ENCODE measurements at places on chromosomes 7 and 10.
A peak's percentile ranks its signal among the peaks of the same experiment; 100 is the strongest.

GRCh38 chr7:97639036-97639435, 92.8 kb upstream of the TAC1 start:
- DNase-seq, result no peak

DNA sequence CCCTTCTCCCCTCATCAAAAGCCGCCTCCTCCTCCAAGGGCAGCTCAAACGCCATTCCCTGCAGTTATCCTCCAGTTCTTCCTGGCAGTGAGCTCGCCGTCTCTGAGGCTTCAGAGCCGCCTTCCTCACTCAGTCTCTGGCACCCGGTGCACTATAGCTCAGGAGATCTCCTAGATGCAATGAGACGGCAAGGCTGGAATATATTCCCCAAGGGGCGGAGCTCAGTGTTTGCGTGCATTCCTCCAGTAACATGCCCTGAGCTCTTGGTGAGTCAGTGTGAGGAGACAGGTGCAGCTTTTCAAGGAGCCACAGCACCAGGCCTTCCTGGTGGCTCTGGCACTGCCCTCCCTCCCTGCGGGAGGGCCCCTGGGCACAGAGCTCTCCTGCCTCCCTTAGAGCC, 512.6 kb upstream of the FOXK1 start:
- no peak for DNase-seq

GRCh38 chr10:70597856-70598815, 4.4 kb downstream of the PRF1 start:
- DNase-seq, result no peak

DNA sequence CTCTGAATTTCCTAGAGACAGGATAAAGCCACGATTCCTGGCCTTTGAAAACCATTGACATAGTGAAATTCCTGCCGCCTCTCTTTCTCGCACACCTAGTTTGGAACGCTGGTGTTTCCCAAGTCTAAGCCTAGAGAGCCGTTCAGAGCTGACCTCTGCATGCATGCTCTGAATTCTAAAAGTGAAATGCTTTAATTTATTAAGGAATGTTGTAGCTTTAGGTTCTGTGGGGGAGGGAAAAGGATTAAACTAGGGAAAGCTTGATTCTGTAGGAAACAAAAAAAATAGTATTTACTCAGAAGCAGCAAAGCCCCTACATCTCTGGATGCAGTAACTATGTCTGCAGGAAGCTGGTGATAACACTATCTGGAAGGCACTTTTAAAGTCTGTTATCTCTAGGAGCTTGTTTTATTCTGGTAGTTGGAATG, 27.3 kb downstream of the PFKP start:
- DNase-seq, result no peak

GRCh38 chr10:70051848-70052247, 798 bp upstream of the MACROH2A2 start:
- DNase-seq, result no peak

DNA sequence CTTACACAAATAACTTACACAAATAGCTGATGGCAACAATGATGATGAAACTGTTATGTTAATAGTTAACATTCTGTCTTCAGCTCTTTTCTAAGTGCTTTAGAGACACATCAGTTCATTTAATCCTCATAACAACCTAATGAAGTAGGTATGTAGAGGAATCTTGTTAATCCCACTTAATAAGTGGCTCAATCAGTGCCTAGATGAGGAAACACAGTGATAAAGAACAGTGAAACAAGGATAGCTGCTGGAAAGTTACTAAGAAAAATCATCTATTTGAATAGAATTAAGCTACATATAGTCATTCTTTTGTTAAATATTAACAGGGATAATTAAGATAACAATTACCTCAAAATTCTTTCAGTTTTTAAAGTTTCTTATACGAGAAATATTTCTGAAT, 487.6 kb downstream of the ARL4A start:
- no peak for DNase-seq

GRCh38 chr10:93565446-93565845, 1.0 kb upstream of the FFAR4 start:
- DNase-seq, result no peak

DNA sequence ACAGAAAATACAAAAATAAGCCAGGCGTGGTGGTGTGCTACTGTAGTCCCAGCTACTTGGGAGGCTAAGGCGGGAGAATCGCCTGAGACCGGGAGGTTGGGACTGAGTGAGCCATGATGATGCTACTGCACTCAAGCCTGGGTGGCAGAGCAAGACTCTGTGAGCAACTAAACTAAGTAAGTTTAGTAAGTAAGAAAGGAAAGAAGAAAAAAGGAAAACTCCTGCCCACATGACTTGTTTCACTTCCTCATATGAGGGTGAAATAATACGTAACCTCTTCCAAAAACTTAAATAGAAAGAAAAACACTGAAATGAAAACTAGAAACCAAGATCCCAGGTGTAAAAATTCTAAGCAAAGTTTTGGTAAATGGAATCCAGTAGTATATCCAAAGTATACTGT, 79.6 kb downstream of the LARP4B start:
- no peak for DNase-seq

GRCh38 chr10:75099952-75100763, 11.3 kb upstream of the SAMD8 start:
- DNase-seq, result peak; percentile 90

DNA sequence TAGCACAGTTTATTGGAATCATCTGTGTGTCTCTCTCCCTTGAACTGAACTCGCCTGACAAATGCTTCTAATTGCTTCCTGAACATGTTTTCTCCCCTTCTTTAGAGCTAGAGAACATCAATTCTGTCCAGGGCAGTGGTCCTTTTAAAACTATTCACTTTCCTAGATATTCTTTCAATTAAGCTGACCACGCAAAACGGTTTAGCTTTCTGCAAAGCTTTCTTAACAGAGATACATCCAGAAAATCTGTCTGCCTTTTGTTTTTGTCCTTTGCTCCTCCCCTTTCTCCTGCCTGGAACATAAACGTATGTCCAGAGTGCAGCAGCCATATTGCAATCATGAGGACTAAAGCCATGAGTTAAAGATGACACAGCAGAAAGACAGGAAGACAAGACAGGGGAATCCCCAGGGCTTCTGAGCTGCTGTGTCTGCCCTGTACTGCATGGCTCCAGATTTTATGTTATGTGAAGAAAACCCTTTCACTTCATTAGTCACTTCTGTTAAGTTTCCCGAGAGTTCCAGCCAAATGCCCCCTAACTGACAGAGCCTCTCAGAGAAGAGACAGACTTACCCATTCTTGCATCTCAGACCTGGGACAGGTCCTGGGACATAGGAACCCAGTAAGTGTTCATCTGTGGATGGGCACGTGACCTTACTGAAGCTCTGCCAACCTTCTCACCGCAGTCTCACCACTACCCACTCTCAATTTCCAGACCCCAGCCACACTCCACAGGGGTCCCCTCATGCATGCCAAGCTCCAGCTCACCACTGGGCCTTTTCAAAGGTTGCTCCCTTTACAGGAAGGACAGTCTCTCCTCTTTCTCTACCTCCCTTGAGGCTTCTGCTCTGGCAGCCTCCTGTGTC, 35.0 kb upstream of the CPXM2 start:
- DNase-seq, result no peak

DNA sequence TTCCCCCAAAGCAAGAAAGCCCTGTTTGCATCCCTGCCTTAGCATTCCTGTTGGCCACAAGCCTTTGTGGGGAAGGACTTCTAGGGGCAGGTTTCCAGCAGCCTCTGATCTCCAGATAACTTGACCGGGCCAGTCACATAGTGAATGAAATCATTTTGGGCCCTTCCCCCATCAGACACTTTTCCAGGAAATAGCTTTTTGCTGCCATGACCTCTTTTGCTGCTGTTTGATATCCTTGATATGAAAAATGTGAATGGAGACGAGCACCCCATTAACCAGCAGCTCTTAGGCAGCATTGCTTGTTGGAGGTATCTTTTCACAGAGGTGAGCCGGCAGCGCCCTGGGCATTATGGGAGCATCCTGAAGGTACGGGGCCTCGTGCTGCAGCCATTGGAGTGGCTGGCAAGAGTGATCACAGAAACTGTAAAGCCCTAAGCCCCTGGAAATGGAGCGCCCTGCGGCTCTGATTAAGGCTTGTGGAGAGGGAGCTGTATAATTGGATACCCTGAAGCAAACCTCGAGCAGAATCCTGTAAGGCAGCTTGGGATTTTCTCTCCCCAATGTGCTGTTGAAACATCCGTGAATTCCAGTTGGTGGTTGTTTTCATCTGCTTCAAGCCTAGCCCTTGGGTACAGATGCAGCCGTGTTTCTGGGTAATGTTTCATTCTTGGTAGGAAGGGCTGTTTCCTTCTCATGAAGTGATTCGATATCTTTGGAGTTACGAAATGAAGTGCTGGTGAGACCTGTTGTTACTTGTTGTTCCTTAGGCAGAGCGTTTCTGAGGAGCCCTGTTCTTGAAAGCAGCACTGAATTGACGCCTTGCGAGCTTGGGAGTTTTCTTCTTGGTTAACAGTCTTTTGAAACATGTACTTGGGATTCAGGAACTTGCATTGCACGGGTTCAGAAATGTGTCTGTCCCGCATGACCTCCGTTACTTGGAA, 179.0 kb downstream of the PTEN start:
- DNase-seq, result peak; percentile 30

DNA sequence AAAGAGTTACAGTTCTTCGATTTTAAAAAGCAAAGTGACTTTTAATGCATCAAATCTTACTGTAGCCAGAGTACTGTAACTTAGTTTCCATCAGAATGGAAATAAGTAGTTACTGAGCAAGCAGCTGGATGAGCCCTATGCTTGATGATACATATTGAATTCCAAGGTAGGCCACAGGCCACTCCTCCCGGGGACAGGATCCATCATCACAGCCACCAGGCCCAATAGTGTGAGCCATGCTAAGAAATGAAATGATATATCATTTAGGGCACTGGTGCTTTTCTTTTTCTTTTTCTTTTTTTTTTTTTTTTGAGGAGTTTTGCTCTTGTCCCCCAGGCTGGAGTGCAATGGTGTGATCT, 42.9 kb upstream of the TOMM7 start:
- DNase-seq, result no peak

DNA sequence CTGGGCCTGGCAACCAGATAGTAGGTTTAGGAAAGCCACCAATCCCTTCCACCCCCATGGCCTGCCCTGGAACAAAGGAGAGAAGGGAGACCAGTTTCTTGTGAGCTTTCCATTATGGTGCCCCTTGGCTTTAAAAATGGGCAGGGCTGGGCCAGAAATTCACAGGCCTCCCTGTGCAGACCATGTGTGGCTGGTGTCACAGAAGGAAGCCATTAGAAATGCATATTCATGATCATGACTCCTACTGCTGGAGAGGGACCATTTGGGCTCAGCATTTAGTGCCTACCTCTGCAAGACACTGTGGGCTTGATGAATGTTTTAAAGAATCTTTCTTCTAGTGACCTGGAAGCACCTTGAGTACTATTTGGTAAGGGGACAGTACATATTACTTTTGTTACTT, 108.3 kb downstream of the HECW1 start:
- DNase-seq, result no peak

DNA sequence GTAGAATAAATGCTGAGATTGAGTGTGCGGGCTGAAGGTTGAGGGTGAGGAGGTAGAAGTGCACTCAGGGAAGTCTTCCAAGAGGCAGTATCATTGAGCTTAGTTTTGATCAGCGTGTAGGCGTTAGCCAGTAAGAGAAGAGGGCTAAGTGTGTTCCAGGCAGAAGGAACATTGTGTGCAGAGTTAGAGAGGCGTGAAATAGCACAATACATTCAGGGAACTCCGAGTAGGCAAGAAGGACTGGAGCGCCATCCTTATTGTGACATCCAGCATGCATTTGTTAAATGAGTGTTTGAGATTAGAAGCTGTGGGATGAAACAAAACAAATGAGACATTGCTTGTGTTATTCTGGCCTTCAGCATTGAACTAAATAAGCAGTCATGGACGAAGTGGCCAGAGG, 140.9 kb upstream of the MKLN1 start:
- DNase-seq, result no peak

DNA sequence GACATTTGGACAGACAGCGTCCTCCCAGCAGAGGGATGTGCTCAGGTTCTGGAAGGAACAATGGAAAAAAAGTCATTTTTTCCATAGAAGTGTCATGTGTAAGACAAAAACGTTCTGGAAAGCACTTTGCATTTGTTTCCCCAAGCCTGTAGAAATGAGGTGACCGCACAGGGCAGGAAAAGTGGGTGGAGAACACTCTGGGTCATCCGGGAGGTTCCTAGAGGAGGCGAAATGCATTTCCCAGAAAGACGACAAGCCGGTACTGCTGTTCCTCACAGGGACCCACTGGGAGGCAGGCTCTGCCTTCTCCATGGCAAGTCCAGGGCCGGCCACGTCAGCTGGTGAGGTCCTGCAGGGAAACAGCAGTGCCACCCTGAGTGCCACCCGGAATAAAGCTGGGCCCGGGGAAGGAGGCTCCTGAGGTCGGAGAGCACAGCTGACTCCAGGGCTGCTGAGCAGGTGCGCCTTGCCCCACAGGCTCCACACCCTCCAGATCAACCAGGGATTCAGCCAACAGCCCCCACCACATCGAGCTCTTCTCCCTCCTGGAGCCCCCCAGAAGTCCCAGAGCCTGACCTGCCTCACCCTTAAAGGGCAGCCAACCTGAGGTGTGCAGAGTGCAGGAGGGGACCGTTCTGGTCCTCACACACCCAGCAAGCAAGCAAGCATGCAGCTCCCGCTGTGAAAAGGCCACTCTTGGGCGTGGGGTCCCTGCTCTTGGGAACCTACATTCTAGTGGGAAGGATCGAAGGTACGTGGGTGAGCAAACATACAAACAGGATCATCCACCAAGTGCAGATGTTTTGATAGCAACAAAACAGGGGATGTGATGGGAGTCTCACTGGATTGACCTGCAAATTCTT, 28.8 kb upstream of the INPP5A start:
- no peak for DNase-seq

DNA sequence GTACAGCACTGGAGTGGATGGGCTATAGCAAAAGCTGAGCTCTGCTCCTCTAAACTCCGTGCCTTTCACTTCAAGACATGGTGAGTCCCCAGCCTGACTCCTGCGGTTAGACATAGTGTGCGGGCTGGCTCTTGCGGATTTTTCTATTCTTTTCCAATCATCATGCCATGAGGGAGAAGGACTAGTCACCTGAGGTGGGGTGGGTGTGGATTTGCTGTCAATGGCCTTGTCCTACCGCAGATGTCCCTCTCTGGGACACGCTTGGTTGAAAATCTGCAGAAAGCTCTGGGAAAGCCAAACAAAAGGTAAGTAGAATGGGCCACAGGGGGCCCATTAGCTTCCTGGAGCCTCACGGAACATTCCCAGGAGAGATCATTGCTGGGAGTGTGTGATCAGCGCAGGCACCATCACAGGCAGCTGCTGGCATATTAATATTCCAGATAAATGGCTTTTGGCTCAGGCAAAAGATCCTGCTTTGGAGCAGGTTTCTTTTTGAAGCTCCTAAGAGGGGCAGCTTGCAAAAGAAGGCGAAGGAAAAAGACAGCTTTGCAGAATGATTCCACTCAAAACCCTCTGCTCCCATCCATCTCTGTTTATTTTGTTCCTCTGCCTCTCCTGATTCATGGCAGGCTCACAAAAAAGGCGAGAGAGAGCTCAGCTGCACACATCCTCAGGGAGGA, 509.0 kb upstream of the ZMIZ1 start:
- no peak for DNase-seq
